Sciatic nerve (tissue), 2 donors: ENCODE measurements at places on chromosomes 7 and 10. TPM values are rescaled to one million over a fixed set of nuclear protein-coding genes. Genes with fewer than 3 reads are reported as not detected.

- DNase-seq = no peak
Observed at GRCh38 chr10:47323636-47324296, 1.5 kb downstream of the GDF2 start.

- DNase-seq = peak; percentile 42
Observed at GRCh38 chr10:132684164-132684891, 101.6 kb downstream of the NKX6-2 start.

DNA sequence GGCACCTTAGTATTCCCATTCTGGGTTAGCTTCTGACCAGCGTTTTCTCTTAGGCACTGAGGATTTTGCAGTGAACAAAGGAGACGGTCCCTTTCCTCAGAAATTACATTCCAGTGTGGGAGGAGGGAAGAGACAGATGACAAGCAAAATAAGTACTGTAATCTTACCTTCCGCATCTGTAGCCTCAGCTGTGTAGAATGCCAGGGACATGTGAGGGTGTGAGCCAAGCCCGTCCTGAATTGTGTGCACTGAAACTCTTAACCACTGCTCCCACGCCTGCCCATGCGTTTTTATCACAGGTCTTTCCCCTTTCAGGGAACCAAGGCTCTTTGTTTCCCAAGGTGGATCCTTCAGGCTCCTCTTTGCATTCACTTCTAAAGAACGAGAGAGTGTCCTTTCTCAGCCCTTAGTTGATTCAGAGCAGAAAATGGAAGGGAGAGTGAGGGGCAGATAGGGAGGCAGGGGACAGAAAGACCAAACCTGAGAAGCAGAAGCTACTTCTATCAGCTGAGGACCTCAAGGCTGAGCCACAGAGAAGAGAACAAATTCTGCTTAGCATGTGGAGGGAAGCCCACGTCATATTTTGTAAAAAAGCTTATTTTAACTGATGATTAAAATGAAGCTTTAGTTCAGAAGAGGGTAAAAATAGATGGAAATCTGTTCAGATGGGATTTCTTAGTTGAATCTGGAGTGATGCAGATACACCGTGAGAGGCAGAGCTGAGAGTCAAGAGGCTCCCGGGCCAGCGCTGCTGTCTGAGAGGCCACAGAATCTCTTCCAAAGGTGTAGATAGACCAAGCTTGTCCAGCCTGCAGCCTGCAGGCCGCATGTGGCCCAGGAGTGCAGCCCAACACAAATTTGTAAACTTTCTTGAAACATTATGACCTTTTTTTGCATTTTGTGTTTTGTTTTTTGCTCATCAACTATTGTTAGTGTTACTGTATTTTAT lies 122.5 kb downstream of the CCNY start:
- no peak for DNase-seq

GRCh38 chr10:58137813-58138212 lies 129.9 kb downstream of the IPMK start:
- DNase-seq = no peak

The FAM180A gene
- 8.0 TPM for total RNA-seq

The ACHE gene
- total RNA-seq = 0.94 TPM

The TRIM4 gene
- total RNA-seq = 32.1 TPM

The EXOC6 gene
- 22.9 TPM for total RNA-seq
